ENCODE measurements at places on chromosomes 1 and 21.

GRCh38 chr21:44297525-44298290, 2.1 kb upstream of the PFKL start:
- DNase-seq: peak; percentile 88

DNA sequence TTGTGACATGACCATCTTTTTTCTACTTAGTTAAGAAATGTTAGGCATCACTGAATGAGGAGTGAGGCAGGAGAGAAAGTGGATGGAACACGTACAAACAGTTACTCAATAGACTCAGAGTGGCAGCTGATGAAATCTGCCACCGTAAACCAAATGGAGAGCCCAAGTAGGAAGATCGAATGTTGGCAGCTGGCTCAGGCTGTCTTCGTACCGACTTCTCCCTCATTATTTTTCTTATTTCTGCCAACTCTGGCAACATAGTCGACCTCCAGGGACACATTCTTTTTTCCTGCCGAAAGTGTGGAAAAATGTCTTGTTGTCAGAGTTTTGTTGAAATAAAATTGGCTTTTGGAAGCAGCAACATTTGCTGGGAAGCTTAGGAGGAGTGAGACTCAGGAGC, 143.3 kb downstream of the GREM2 start:
- DNase-seq: no peak

DNA sequence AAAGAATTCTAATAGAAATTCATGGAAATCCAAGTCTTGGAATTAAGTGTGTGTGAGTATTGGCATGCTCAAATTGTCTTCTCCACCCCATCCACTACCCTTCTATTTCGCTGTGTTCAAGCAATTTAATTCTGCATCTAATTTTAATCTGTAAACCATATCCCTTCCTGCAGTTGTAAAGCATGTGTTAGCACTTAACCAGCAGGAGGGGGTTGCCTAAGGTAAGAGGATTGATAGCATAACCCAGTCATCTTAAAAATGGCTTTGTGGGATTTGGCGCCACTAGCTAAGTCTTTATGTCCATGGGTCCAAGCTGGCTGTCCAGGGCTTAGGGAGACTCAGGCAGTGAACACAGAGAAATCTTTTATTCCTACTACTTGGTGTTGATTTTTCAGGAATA, 210.3 kb downstream of the PTPRC start:
- DNase-seq: no peak

DNA sequence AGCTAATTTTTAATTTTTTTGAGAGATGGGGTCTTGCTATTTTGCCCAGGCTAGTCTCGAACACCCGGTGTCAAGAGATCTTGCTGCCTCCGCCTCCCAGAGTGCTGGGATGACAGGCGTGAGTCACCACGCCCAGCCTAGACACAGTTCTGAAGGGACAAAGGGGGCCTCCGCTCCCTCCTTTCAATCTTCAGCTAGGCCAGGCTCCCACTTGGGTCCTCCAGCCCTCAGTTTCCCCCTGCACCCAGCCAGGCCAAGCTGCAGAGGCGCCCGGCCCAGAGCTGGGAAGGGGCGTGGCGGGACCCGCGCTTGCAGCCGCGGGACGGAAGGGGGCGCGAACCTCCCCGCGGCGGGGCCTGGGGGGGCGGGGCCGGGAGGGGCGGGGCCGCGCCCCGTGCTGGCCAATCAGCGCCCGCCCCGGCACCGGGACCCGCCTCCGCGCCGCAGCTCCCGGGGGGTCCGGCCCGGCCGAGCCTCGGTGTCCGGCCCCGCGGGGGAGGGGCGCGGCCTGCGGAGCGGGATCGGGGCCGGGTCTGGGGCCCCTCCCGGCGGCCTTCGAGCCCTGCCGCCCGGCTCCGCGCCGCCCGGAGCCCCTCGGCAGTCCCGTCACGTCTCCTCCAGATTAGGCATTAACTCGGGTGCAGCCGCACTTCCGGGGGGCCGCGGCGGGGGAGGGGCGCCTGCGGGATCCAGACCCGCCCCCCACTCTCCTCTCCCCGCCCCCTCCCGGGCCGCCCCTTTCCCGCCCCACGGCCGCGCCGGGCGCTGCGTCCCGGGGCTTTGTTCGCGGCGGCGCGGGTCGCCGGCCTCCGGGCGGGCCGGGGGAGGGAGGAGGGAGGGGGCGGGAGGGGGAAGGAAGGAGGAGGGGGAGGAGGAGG, 559 bp upstream of the AGRN start:
- DNase-seq: peak; percentile 86

GRCh38 chr21:18275781-18276180, 31.1 kb downstream of the CHODL start:
- no peak for DNase-seq

DNA sequence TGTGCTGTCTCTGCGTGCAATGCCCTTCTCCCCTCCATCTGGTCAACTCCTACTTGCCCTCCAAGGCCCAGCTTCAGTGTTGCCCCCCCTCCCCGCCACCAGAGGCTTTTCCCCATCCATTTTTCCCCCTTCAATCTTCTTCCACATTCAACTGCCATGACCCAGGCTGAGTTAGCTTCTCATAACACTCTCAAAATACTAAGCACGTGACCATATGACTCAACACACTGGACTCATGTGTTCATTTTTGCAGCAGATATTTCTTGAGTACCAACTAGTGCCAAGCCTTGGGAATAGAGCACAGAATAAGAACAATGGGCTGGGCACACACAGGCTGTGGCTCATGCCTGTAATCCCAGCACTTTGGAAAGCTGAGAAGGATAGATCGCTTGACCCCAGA, 132.1 kb downstream of the IGSF21 start:
- no peak for DNase-seq

DNA sequence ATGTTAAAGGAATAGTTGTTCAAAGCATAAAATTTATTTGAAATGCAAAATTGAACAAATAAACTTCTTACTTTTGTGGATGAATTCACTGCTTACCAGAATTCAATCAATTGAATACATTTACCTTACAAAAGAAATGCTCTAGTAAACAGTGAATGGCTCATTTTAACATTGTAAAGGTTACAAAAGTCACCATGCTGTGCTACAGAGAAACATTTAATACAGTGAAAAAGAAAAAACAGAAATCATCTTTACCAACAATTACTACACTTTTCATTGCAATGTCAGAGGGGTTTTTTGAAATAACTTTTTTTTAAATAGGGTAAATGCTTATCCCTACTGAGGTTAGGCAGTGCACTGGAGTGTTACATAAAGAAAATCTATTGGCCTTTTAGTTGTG, 853.0 kb downstream of the NCAM2 start:
- no peak for DNase-seq
